ENCODE measurements at places on chromosomes 5 and 9. TPM values are rescaled to one million over a fixed set of nuclear protein-coding genes. Genes with fewer than 3 reads are reported as not detected.

PCDHB13 gene
- total RNA-seq = 1.3 TPM

SCGB3A1 gene
- total RNA-seq = not detected

ZBED3 gene
- total RNA-seq = 0.09 TPM

FOXD1 gene
- 10.4 TPM for total RNA-seq

ABCA1 gene
- 4.7 TPM for total RNA-seq

DELE1 gene
- total RNA-seq = 72.3 TPM

FOXD4L5 gene
- total RNA-seq = not detected

OR1Q1 gene
- total RNA-seq = not detected

GRCh38 chr5:155895484-155895883 lies 431.5 kb upstream of the SGCD start:
- no peak overlapping the region for H3K27ac ChIP-seq
- no peak for DNase-seq
- no peaks in the 10 kb centered on the region for H3K27me3 ChIP-seq
- H3K36me3 ChIP-seq = no peaks in the 10 kb centered on the region
- H3K4me1 ChIP-seq = no peaks in the 10 kb centered on the region
- H3K4me3 ChIP-seq = no peak overlapping the region

- DNase-seq = peak; percentile 89
- H3K36me3 ChIP-seq = no peaks in the 10 kb centered on the region
Measured at GRCh38 chr5:43040287-43041098, at the start of gene ANXA2R. Gene ANXA2R, minus strand, starts transcription at chr5:43040319. Its CDS starts 273 bp downstream, at chr5:43040046.

- H3K27ac ChIP-seq = no peak overlapping the region
- H3K36me3 ChIP-seq = peaks cover 4% of the 10 kb centered on the region
- H3K4me1 ChIP-seq = peaks cover 41% of the 10 kb centered on the region
- DNase-seq = no peak
Measured at GRCh38 chr5:15574806-15575325, 74.9 kb downstream of the FBXL7 start.

Measured in SJSA1 (cell line).